ENCODE measurements at places on chromosomes 5 and 9.

DNA sequence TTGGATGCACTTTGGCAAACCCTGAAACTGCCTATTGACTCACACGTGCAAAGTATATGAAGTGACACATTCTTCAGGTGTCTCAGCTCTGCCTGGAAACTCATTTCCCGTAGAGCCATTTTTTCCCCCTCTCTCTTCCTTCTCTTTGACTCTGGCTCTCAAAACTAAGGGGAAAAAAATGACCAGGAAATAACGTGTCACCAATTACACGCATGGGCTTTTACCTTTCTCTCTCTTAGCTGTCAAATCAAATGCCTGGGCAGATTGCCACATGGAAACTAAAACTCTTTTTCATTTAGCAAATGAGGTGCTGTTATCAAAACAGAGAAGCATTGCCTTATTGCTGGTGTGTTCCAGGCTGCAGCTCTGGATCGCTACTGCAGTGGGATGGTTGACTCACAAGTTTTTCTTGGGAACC lies 18.3 kb upstream of the IFNK start:
- no peak for DNase-seq
- peaks cover 59% of the 10 kb centered on the region for H3K4me1 ChIP-seq
- no peak overlapping the region for H3K27ac ChIP-seq

- H3K4me3 ChIP-seq, result no peak overlapping the region
- H3K4me1 ChIP-seq, result no peaks in the 10 kb centered on the region
- H3K36me3 ChIP-seq, result peaks cover 54% of the 10 kb centered on the region
- H3K27me3 ChIP-seq, result no peaks in the 10 kb centered on the region
Measured at GRCh38 chr9:95993337-95993736, 117.8 kb downstream of the ERCC6L2 start.

- H3K4me3 ChIP-seq, result no peak overlapping the region
- H3K27me3 ChIP-seq, result peaks cover 68% of the 10 kb centered on the region
- H3K4me1 ChIP-seq, result peaks cover 11% of the 10 kb centered on the region
Measured at GRCh38 chr9:137138058-137138721, 764 bp upstream of the GRIN1 start.

- H3K4me1 ChIP-seq, result peaks cover 8% of the 10 kb centered on the region
- no peaks in the 10 kb centered on the region for H3K27me3 ChIP-seq
- no peak overlapping the region for H3K4me3 ChIP-seq
- no peak overlapping the region for H3K27ac ChIP-seq
- peak; percentile 1 for DNase-seq
Measured at GRCh38 chr9:106420511-106420944, 442.4 kb upstream of the ZNF462 start.

DNA sequence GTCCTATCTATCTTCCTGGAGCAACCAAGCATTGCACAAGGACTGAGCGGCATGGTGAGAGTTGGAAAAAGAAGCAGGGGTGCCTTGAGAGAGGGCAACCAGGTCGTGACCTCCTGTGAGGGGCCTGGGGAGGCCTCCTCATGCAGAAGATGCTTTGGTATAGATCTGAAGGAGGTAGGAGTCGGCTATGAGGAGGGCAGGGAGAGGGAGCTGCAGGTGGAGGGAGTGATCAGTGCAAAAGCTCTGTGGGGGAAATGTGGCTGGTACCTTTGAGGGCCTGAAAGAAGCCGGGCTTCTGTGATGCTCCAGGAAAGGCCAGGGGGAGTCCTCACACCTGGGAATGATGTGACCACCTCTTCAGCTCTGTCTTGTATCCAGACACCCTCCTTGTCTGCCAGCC lies 3.6 kb upstream of the SLC25A48 start:
- H3K27ac ChIP-seq, result no peak overlapping the region
- H3K36me3 ChIP-seq, result no peaks in the 10 kb centered on the region
- no peak for DNase-seq
- H3K27me3 ChIP-seq, result peaks cover 54% of the 10 kb centered on the region
- peaks cover 6% of the 10 kb centered on the region for H3K4me1 ChIP-seq

DNA sequence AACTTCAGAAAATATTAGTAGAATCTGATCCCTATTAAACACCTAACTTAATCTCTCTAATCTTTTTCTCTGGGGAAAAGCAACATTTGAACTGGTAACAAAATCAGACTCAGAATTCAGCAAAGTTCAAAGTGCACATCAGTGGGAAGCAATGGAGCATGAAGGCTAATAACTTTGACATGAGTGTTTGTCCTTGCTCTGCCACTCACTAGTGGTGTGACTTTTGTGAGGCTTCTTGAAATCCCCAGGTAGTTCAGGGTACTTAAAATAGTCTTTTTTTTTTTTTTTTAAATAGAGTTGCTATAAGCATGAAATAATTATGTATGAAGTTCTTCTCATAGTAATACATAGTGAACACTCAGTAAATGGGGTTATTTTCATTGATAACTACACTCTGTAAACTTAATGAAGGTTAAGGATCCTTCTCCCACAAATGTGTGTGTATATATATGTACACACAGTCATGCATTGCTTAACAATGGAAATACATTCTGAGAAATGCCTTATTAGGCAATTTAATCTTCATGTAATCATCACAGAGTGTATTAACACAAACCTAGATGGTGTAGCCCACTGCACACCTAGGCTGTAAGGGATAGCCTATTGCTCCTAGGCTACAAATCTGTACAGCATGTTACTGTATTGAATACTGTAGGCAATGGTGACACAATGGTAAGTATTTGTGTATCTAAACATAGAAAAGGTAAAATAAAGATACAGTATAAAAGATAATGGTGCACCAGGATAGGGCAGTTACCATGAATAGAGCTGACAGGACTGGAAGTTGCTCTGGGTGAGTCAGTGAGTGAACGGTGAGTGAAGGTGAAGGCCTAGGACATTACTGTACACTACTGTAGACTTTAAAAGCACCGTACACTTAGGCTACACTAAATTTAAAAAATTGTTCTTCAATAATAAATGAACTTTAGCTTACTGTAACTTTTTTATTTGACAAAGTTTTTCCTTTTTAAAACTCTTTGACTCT lies 73.3 kb upstream of the HMHB1 start:
- H3K27ac ChIP-seq, result no peak overlapping the region
- no peaks in the 10 kb centered on the region for H3K36me3 ChIP-seq
- no peak overlapping the region for H3K4me3 ChIP-seq

- H3K4me1 ChIP-seq, result peaks cover 5% of the 10 kb centered on the region
- no peaks in the 10 kb centered on the region for H3K36me3 ChIP-seq
- H3K4me3 ChIP-seq, result no peak overlapping the region
- no peak overlapping the region for H3K27ac ChIP-seq
Measured at GRCh38 chr9:23537192-23538066, 288.6 kb downstream of the ELAVL2 start.

GRCh38 chr5:60312098-60312497 lies 387.9 kb downstream of the DEPDC1B start:
- H3K36me3 ChIP-seq, result no peaks in the 10 kb centered on the region
- no peak overlapping the region for H3K27ac ChIP-seq
- no peaks in the 10 kb centered on the region for H3K27me3 ChIP-seq
- DNase-seq, result no peak
- H3K4me1 ChIP-seq, result peaks cover 3% of the 10 kb centered on the region

DNA sequence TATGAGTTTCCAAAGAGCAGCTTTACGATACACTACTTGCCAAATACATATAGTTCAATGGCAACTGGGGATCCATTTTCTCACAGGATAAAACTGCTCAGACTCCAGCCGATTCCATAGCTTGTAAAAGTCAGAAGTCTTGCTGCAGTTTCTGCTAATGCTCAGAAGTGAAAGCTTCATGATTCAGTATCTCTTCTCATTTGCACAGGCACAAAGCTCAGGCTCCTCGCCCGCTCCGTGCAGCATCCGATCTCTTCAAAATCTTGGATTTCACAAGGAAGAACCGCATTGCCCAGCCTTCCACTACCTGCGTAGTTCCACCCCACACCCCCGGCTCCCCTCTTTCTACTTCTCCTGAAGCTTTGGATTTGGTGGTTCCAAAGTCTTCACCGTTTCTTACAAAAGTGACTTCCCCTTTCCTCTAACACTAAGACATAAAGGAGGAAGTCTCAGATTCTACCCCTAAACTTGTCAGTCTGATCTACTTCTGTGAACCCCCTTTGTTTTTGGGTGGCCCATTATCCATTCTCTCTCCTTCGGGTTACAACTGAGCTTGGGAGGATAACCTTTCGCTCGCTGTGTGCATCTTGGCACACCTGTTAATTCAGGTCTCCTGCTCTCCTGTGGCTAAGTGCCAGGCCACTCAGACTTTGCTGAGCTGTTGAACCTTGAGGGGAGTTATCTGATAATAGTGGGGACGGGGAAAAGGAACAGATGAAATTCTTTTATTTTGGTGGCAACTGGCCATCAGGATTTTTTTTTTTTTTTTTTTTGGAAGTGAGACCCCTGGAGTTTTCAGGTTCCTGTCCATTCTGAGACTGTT lies 194.1 kb downstream of the GNA14 start:
- peaks cover 11% of the 10 kb centered on the region for H3K27me3 ChIP-seq
- peaks cover 18% of the 10 kb centered on the region for H3K4me1 ChIP-seq
- H3K36me3 ChIP-seq, result peaks cover 3% of the 10 kb centered on the region
- DNase-seq, result no peak
- peak overlapping the region; percentile 87 for H3K4me3 ChIP-seq

DNA sequence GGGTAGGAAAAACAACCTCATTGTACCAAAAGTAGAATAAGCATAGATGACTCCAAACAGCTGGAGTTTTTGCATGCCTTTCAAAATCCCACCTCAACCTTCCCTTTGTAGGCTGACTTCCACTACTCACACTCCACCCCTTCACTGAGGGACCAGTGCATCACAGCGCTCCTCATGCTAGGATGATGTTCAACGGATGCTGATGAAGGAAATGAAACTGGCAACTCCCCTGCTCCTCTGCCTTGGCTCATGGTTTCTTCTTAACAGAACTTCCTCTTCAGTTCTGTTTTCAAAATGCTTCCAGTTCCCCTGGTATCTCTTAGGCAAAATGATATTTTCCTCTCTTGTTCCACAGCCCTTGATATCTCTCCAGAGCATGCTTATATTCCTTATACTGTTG lies 29.0 kb downstream of the LIFR start:
- H3K4me1 ChIP-seq, result peaks cover 13% of the 10 kb centered on the region
- H3K27me3 ChIP-seq, result peaks cover 32% of the 10 kb centered on the region
- no peak overlapping the region for H3K4me3 ChIP-seq
- H3K27ac ChIP-seq, result no peak overlapping the region
- no peak for DNase-seq
- no peaks in the 10 kb centered on the region for H3K36me3 ChIP-seq

- H3K4me1 ChIP-seq, result peaks cover 56% of the 10 kb centered on the region
- DNase-seq, result no peak
- no peak overlapping the region for H3K4me3 ChIP-seq
- no peaks in the 10 kb centered on the region for H3K36me3 ChIP-seq
- peaks cover 8% of the 10 kb centered on the region for H3K27me3 ChIP-seq
- H3K27ac ChIP-seq, result peak overlapping the region; percentile 15
Measured at GRCh38 chr5:177475563-177476427, 2.4 kb upstream of the DBN1 start.

DNA sequence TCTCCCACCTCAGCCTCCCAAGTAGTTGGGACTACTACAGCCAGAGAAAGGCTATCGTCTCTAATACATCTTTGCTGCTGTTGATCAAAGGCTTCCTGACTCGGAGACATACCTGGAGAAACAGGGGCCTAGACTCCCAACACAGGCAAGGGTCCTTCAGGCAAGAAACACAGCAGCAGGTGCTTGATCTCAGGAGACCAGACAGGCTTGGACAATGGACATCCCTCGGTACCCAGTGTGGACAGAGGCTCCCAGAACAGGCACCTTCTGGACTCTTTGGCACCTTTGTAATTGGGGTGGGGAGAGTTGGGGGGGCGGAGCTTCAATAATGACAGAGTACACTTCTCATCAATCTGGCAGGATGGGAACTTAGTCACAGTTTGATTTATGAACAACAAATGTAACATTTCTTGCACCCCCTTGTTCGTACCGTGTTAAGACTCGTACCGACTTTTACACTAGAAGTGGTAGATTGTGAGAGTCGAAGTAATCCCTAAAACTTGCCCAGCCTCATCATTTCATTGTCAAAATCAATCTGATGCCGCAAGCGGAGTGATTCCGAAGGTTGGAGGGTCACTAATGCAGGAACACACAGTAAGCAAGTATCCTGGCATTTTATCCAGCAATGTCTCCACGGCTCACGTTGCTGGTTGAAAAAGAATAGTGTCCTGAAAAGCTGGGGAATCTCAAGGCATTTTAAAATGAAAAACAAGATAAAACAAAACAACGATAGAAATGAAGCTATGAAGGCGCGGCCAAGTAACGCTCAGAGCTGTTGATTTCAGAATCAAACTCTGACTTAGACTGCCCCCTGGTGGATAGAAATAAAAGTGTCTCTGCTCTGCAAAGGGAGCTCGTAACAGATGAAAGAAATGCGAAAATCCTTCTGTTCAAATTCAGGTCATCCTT lies 46.4 kb upstream of the STK32A start:
- H3K36me3 ChIP-seq, result no peaks in the 10 kb centered on the region
- H3K4me1 ChIP-seq, result peaks cover 5% of the 10 kb centered on the region
- peak; percentile 7 for DNase-seq
- peaks cover 6% of the 10 kb centered on the region for H3K27me3 ChIP-seq
- no peak overlapping the region for H3K4me3 ChIP-seq
- no peak overlapping the region for H3K27ac ChIP-seq

GRCh38 chr5:38994324-38994927 lies 79.8 kb downstream of the RICTOR start:
- H3K27me3 ChIP-seq, result no peaks in the 10 kb centered on the region
- peaks cover 37% of the 10 kb centered on the region for H3K36me3 ChIP-seq
- H3K27ac ChIP-seq, result no peak overlapping the region
- DNase-seq, result peak; percentile 8
- H3K4me3 ChIP-seq, result no peak overlapping the region

DNA sequence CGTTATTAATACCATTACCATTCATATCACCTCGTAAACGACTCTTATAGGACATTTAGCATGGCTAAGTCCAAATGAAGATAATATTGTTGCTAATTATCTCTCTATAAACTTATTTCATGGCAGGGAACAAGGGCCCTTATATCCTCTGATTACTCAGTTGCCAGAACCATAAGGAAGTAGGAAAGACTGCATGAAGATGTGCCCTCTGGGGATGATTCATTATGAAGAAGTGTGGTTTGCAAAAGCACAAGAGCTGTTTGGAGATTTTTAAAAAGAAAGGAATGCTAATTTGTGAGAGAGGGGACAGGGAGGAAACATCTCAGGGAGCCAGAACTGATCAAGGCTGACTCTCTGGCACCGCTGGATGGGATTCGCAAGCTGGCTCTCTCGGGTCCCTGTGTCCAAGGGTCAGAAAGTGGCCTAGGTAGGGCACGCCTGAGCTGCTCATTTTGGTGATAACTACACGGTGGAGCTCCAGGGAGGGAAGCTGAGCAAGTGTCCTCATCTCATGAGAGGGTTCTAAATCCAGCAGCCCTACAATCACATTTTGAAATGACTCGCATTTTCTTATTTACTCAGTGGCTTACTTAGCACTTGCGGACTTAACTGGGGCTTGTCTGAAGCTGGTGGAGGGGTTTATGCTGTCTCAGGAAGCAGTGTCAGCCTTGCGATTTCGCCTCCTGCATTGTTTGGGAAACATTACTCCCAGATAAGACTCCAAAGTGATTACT lies 136.8 kb downstream of the C5orf15 start:
- peaks cover 37% of the 10 kb centered on the region for H3K4me1 ChIP-seq
- DNase-seq, result no peak
- peaks cover 3% of the 10 kb centered on the region for H3K36me3 ChIP-seq
- H3K27ac ChIP-seq, result no peak overlapping the region
- no peak overlapping the region for H3K4me3 ChIP-seq

All from stimulated activated naive B cell treated with anti-CD40 and anti-IgM and Interleukin-4, amounts not matched to agents 10 μg/mL and 1 μg/mL and 100 μg/mL, for 72 hours (primary cell).